Activated CD8-positive, alpha-beta T cell treated with anti-CD3 and anti-CD28 coated beads for 36 hours (primary cell): ENCODE measurements at places on chromosomes 3 and 15. TPM values are rescaled to one million over a fixed set of nuclear protein-coding genes. Genes with fewer than 3 reads are reported as not detected.

The SH2D7 gene
- total RNA-seq = not detected

- no peak for DNase-seq
Observed at GRCh38 chr15:67906382-67906781, 66.5 kb upstream of the RNU6-1 start.

DNA sequence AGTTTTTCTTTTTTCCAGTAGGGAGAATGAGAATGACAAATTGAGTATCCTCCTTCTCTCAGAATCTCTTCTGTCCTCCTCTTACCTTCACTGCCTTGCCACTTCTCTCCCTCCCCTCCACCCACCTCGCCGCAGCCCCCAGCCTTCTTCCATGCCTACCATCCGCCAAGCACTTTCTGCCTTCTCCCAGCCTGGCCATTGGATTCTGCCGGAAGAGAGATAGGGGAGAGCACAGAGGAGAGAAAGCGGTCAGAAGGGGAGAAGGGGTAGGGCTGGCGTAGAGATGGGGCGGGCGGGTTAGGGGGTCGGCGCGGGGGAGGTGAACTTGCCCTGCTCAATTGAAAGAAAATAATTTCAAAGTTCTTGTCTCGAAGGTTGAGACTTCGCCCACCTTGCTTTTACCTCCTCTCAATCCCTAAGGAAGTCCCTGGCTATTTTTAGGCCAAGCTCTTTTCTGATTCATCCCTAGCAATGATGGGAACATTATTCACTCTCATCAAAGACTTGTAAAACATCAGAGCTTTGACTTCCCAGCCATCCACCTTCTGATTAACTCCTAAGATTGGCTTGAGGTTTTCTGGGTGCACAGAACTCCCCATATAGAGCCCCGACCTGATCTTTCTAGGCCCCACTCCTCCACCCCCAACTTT, 811 bp downstream of the C3orf52 start:
- no peak for DNase-seq

- no peak for DNase-seq
Observed at GRCh38 chr3:26753095-26753494, 130.5 kb downstream of the LRRC3B start.

DNA sequence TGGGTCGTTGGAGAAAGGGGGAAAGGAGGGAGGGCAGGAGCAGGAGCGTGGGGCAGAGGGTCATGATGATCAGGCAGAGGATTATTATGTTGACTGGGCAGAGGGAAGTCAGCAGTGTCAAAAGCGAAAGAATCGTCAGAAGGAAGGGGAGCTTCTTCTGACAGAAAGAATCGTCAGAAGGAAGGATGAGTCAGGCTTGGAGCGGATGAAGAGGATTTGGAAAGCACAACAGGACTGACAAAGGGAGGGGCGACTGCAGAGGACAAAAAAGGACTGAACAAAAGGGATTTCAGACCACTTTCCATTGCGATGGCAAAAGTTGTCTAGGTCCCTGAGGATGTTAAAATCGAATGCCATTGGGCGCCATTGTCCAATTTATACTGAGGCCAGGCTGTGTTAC, 1053.5 kb downstream of the SI start:
- no peak for DNase-seq

GRCh38 chr15:83113881-83114674, 6.6 kb downstream of the TM6SF1 start:
- DNase-seq = no peak

The ZBED2 gene
- 226 TPM for total RNA-seq

- no peak for DNase-seq
Observed at GRCh38 chr3:150874666-150875219, 30.5 kb downstream of the MINDY4B start.

The C3orf80 gene
- 0.09 TPM for total RNA-seq

GRCh38 chr3:135784557-135784956, 181.0 kb upstream of the PPP2R3A start:
- no peak for DNase-seq

DNA sequence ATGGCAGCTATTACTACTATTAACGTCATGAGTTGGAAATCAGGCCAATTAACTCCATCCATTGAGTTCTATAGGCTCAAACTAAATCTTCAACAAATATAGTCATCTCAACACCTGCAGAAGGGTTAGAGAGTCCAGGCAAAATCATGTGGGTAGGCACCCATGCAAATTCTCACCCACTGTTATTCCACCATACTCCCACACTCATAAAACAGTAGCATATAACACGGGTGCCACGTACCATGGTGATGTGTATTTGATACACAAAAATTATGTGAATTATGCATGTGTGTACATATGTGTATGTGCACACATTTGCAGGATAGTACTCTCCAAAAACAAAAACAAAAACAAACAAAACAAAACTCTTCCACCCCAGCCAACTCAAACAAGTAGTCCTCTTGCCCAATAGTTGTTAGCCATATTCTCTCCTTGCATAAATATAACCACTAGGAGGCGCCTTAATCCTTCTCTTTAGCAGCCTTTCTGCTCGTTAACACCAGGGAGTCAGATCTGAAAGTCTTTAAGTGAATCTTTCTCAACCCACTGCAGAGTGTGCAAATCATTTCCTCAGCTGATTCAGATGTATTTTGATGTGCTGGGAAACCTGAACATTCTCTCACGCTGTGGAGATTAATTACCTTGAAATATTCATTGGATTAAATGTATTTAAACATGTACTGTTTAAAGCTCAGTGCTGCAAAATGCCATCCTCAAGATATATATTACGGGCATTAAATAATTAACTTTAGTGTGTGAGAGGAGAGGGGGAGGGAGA, 38.0 kb upstream of the COPB2 start:
- no peak for DNase-seq

The TTLL13 gene
- 0.20 TPM for total RNA-seq

The DNAH12 gene
- 0.07 TPM for total RNA-seq

- DNase-seq = no peak
Observed at GRCh38 chr15:43915631-43916325, 89.0 kb downstream of the WDR76 start.

The PPP2R3A gene
- 0.51 TPM for total RNA-seq

The ADIPOQ gene
- total RNA-seq = not detected

The SETD2 gene
- 34.7 TPM for total RNA-seq

The FBXW12 gene
- not detected for total RNA-seq

- no peak for DNase-seq
Observed at GRCh38 chr3:42102571-42102970, 11.4 kb downstream of the TRAK1 start.

The EFHB gene
- 0.77 TPM for total RNA-seq

The CD47 gene
- total RNA-seq = 91.6 TPM

The CFAP91 gene
- total RNA-seq = not detected

- DNase-seq = no peak
Observed at GRCh38 chr15:87667643-87668042, 588.9 kb downstream of the NTRK3 start.

GRCh38 chr3:100100425-100100824, 13.9 kb downstream of the FILIP1L start:
- no peak for DNase-seq

The PRRT3 gene
- 5.6 TPM for total RNA-seq

The EFCC1 gene
- 0.38 TPM for total RNA-seq

DNA sequence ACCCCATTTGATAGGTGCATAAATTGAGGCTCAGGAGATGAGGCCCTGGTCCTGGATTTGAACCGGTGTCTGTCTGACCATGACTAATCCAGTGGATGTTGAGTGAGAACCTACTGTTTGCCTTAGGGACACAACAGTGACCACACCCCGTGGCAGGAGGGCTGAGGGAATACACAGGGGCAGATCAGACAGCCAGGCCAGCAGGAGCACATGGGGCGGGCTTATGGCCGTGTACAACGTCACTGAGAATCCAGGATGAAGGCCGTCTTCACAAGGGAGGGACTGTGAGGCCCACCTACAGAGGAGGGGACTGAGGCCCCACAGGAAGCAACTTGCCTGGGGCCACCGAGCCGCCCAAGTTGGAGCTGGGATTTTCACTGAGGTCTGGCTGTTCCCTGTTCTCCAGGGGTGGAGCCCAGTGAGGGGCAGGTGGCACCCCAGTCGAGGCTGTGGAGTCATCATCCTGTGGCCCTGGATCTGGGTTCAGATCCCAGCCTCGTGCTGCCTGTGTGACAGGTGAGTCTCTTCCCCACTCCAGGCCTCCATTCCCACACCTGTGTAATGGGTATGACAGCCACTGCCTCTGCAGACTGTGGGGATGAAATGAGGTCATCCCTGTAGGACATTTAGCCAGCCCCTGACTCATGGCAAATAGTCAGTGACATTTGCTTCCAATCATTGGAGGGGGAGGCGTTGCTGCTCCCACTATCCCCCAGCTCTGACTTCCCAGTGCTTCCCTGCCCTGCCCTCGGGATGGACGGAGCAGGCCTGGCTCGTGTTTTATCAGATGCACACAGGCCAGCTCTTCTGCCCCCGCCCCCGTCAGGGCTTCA, 6.3 kb upstream of the PLXND1 start:
- no peak for DNase-seq

DNA sequence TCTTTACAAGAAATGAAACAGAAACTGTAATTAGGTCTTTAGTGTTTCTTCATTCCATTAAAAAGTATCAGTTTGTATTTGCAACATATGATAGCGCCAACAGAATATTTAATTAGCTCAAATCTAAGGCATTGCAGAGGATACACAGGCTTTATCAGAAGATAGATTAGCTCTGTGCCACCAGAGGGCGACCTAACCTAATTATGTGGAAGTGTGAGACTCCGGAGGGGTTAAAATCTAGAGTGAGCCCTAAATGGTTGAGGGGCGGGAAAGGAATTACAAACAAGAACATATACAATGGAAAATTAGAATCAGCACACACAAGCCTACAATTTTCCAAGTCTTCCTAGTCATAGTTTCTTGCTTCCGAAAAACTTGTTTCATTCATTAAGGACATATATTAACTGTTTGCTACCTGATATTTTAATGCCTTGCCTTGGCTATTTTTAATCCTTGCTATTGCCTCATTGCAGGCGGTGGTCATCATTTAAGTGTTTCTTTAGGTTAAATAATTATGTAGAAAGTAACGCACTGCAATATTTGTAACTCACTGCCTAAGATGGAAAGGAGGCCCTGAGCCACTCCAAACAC, 18.0 kb upstream of the RYR3 start:
- peak; percentile 73 for DNase-seq

DNA sequence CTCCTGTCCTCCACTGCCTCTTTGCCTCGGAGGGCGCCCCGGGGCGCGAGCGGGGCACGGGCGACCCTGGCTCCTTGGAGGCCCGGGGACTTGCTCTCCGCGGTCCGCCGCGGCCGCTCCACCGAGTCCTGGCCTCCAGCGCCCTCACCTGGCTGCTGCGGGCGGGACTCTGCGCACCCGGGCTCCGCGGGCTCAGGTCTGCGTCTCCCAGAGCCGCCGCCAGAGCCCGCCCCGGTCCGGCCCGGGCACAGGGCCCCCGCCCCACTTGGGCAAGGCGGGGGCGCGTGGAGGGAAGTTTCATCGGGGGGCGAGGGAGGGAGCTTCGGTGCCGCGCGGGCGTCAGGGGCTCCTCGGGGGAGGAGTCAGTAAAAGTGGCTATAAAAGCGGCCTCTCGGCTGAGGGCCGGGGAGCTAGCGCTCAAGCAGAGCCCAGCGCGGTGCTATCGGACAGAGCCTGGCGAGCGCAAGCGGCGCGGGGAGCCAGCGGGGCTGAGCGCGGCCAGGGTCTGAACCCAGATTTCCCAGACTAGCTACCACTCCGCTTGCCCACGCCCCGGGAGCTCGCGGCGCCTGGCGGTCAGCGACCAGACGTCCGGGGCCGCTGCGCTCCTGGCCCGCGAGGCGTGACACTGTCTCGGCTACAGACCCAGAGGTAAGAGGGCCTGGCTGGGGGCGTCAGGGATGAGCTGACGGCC, at the start of gene CEMIP:
Gene CEMIP (plus strand): TSS at position 407 of the 694 bp plus-strand sequence. CDS start 94,510 bp downstream, outside the sequence.
- peak; percentile 75 for DNase-seq

- peak; percentile 76 for DNase-seq
Observed at GRCh38 chr15:94305133-94305532, 73.8 kb downstream of the MCTP2 start.

GRCh38 chr3:12097971-12098370, 60.7 kb downstream of the TIMP4 start:
- no peak for DNase-seq

GRCh38 chr3:69775751-69776150, 36.5 kb downstream of the MITF start:
- no peak for DNase-seq

DNA sequence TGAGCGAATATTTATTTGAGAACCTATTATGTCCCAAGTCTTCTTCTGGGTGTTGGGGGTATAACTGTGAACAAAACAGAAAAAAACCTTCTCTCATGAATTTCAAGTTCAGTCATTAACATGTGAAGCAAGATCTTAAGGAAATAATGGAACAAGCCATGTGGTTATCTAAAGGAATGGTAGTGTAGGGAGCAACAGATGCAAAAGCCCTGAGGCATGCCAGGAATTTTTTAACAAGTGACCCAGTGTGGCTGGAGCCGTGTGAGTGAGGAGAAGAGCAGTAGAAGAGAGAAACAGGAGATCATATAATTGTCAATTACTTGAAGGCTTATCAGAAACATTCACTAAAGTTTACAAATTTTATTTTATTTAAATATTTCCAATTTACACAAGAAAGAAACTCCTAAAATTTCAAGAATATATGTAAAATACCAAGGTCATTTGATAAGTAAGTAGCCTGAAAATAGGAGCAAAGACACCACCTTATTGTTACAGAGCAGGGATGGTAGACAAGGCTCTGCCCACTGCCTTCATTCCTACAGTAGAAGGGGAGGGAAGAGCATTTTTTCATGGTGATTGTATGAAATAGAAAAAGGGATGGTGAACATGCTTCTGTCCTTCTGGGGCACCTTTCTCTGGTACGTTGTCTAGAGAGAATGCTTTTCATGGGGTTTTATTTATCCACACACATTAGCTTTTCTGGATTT, 345.1 kb downstream of the PLOD2 start:
- DNase-seq = no peak

The AADACL2 gene
- total RNA-seq = not detected

- DNase-seq = no peak
Observed at GRCh38 chr3:160956785-160957184, 148.4 kb downstream of the B3GALNT1 start.

GRCh38 chr3:189229196-189229828, 57.5 kb downstream of the TPRG1 start:
- DNase-seq = no peak

- DNase-seq = no peak
Observed at GRCh38 chr3:164351131-164351530, 727.2 kb downstream of the SI start.

DNA sequence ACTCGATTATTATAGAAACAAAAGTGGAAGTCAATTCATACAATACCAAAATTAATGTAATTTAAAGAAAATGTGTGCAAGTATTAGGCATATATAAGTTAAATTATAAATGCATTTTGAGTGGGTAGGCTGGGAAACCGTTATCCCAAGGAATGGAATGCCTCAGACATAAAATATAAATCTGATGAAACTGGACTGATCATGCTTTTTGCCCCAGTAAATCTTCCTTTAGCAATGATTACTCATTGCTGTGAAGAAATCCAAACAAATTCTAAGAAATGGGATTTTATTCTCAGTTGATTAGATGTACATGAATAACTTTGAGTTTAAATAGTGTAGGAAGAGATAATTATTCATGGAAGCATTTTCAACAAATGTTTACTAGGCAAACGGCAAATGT, 185.5 kb upstream of the KCNMB2 start:
- no peak for DNase-seq

GRCh38 chr3:38567498-38567897, 71.4 kb downstream of the EXOG start:
- no peak for DNase-seq

GRCh38 chr3:129045675-129046036, 14.9 kb upstream of the GP9 start:
- peak; percentile 56 for DNase-seq
